NCI-H345 (cell line): ENCODE measurements at places on chromosomes 2 and 18.

GRCh38 chr2:11024259-11024645 is 112.5 kb downstream of the KCNF1 start:
- no peak for DNase-seq

DNA sequence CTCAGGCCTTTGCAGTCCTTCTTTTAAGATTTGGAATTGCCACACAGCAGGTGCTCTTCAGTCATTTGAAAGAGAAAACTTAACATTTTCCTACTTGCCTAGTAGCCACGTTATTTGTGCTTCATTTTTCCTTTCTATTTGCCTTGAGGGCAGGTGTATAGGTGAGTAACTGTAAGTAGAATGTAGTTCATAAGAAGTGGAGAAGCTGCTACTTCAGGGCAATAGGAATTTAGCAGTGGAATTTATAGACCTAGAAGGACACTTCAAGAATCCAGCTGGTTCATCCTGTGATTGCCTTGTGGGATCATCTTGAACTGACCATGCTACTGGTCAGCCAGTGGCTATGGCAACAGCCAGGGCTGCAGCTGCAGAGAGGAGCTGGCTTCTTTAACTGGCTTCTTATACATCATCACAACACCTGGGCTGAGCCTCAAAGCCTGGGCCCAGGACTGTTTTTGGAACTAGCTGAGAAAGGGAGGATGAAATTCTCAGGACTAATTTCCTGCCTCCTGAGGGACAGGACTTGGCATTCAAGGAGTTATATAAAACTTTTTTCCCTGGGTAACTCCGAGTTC is 5.1 kb upstream of the LANCL1 start:
- DNase-seq: no peak

DNA sequence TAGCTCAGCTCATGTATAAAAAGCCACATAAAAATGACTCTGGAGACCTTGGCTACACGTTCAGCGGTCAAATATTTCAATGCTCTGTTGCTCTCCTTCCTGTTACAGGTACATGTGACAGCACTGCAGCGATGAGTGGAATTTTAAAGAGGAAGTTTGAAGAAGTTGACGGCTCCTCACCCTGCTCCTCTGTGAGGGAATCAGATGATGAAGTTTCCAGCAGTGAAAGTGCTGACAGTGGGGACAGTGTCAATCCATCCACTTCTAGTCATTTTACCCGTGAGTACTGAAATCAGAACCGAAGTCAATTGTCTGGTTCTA is 125.4 kb downstream of the CSRNP3 start:
- no peak for DNase-seq

DNA sequence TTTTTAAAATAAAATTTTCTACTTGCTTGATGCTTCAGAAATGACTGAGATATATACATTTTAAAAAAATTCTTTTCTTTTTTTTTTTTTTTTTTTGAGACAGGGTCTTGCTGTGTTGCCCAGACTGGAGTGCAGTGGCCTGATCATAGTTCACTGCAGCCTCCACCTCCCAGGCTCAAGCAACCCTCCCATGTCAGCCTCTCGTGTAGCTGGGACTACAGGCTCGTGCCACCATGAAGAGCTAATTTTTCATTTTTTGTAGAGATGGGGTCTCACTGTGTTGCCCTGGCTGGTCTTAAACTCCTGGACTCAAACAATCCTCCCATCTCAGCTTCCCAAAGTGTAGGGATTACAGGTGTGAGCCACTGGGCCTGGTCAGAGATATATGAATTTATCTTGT is 12.9 kb downstream of the CYS1 start:
- DNase-seq: no peak

GRCh38 chr18:22559414-22560274 is 141.9 kb upstream of the CTAGE1 start:
- DNase-seq: no peak

- no peak for DNase-seq
These were observed 61.3 kb downstream of the ZBTB7C start for GRCh38 chr18:48347756-48348326.

DNA sequence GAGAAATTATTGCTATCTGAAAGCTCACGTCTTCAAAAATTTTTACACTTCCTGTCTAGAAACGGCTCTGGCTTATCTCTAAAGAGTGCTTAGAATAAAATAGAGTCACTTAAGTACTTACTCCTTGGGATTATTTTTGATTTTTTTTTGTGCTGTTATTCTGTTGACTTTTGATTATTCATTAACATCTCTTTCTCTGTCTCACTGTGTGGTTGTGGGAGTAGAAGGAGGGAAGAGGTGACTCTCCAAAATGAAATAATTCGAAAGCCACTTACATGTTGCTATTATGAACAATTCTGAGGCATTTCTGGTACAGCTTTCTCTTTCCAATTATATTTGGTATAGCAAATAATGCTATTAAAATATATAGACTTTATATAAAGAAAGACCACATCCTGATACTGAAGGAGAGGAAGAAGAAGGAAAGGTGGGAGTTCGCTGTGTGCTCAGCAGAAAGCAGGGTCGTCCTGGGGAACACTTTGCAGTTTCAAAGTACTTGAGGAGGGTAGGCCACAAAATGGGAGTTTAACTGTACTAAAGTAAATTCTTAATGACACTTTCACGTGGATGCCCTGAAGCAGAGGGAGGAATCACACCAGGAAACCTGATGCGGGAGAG is 9.6 kb upstream of the MMADHC start:
- DNase-seq: no peak

DNA sequence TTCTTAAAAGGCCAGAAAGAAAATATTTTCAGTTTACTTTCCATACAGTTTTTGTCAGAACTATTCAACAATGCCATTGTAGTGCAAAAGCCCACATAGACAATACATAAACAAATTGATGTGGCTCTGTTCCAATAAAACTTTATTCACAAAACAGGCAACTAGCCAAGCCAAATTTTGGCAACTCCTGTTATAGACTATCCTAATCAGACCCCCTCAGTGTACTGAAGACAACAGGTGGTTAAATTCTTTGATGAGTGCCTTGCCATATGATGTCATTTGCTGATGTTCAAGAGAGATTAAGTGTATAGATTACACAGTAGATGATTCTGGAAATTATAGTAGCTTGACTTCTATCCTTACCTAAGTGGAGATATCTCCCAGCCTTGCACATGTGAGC is 83.4 kb downstream of the FANCL start:
- no peak for DNase-seq

- no peak for DNase-seq
These were observed 2.7 kb upstream of the IL18RAP start for GRCh38 chr2:102420290-102420689.

DNA sequence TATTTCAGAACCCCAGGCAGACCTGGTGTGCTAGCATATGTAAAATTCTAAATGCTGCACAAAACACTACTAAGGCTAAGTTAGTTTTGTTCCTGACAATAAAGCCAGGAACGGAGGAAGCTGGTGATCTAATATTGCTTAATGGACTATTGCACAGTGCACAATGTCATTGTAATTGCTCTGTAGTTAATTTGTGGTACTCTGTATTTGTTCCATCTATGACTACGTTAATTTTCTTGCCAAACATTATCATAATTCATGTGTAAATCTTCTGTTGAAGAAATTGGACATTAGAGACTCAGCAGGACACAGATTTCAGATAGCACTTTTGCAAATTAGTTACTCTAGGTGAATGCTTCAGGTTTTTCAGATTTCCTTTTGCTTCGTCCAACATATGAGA is 232.3 kb downstream of the RIT2 start:
- DNase-seq: no peak

- DNase-seq: no peak
These were observed 21.0 kb downstream of the SLC20A1 start for GRCh38 chr2:112666761-112667122.

GRCh38 chr2:160505256-160505655 is 11.6 kb upstream of the RBMS1 start:
- DNase-seq: no peak

DNA sequence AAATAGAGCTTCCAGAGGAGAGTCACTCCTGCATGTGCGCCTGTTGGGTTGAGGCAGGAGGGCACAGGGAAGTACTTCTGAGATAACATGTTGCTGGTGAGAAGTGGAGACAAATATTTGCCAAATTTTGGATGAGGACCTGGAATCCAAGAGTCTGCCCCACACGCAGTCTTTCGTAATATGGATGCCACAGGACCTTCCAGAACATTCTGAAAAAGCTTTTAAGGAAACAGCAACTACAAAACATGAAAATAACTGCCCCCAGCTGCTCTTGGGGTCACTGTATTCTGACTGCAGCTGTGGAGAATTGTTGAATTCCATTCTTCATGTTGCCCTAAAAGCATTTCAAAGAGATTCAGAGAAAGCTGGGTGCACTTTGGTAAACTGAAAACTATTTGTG is 227.5 kb downstream of the C1D start:
- no peak for DNase-seq

DNA sequence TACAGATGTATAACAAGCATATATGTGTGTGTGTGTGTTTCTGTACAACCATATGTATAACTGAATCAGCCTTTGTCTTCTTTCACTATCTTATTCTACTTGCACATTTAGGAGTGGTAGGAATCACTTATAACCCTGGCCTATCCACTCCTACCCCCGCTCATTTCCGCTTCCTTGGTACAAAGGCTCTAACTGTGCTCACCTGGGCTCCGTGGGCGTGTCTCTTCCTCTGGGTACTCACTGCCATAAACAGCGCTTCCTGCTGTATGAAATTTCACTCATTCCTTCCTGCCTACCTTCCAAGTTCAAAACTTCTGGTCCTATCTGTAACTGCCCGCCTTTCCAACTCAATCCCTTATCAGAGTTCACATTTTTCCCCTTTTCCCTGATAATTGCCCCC is 815.5 kb downstream of the EPHA4 start:
- DNase-seq: no peak

DNA sequence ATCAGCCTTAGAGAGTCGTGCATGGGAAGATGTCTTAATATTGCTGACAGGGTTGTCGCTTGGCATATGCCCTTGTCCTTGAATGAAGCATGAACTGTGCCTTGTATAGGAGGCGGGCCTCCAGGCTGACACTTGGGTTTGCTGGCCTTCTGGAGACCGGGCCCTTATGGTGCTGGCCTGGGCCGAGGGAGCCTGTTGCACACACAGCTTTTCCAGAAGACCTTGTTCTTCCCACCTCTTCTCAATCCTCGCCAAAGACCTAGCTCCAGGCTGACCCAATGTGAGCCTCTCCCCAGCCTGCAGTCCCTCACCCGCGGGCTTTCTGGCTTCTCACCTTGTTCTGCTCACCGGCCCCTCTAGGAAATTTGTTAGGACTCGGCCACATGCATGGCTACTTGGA is 199.1 kb downstream of the FAM210A start:
- no peak for DNase-seq
